ENCODE measurements at places on chromosomes 12 and 14. TPM values are rescaled to one million over a fixed set of nuclear protein-coding genes. Genes with fewer than 3 reads are reported as not detected.

Gene TCL1B
- not detected for total RNA-seq

Gene SUSD6
- 23.1 TPM for total RNA-seq

Gene NT5DC3
- total RNA-seq: 1.7 TPM

Gene DAO
- total RNA-seq: not detected

Gene CHGA
- not detected for total RNA-seq

Gene TSHR
- not detected for total RNA-seq

Gene C14orf132
- total RNA-seq: 22.0 TPM

Gene ADCY6
- 42.2 TPM for total RNA-seq

Gene GLIPR1L1
- not detected for total RNA-seq

Gene AVPR1A
- total RNA-seq: not detected

Gene GALNT8
- under 0.01 TPM for total RNA-seq

Gene MARCHF9
- total RNA-seq: 1.4 TPM

Gene NRXN3
- 1.8 TPM for total RNA-seq

Gene CLEC4D
- total RNA-seq: not detected

Gene P2RX2
- total RNA-seq: not detected

Gene FLRT2
- total RNA-seq: 12.1 TPM

Gene PRPH
- total RNA-seq: not detected

Gene ACRBP
- total RNA-seq: 0.13 TPM

Gene PLCZ1
- total RNA-seq: not detected

Gene AKAP5
- 0.08 TPM for total RNA-seq

Gene KLHL33
- not detected for total RNA-seq

Gene PGF
- 14.6 TPM for total RNA-seq

Gene KRT80
- total RNA-seq: 0.64 TPM

Gene GPD1
- total RNA-seq: 0.16 TPM

Gene MAP4K5
- 14.9 TPM for total RNA-seq

Gene KRT72
- total RNA-seq: not detected
